ENCODE measurements at places on chromosomes 5 and 9.

GRCh38 chr9:98545021-98545420 is 163.7 kb downstream of the GABBR2 start:
- DNase-seq, result no peak

DNA sequence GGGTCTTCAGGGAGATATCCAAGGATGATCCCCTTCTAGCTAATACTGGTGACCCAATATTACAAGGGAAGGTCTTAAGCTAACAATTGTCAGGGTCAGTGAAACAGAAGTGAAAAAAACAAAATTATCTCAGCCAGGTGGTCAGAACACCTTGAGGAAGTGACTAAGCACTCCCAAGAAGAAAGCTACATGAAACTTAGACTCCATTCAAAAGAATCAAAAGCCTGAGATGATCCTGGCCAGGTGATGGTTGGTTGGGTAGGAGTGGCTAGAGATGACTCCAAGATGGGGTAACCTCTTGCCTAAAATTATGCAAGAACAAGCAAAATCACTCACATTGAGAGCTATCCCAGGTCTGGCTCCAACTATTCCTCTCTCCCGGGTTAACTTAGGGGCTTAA is 5.4 kb downstream of the VCP start:
- DNase-seq, result no peak

GRCh38 chr5:100828071-100828897 is 74.8 kb downstream of the ST8SIA4 start:
- no peak for DNase-seq

- DNase-seq, result no peak
Measured at GRCh38 chr5:168740092-168740800, 161.1 kb upstream of the PANK3 start.

DNA sequence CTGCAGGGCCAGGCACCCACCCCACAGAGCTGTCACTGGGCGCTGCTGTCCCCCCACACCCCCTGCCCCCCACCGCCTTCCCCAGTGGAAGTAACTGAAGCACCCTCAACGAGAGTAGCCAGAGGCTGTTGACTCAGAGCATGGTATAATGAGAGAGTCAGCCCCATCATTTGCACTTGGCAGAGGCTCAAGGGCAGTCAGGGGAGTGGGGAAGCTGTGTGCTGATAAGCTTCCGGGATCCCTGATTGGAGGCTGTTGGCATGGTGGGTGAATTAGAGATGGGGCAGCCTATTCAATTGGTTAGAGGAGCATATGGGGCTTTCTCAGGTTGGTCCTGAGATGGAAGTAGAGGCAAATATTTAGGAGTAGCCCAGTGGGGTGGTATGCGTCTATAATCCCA is 77.1 kb upstream of the GOLM1 start:
- DNase-seq, result no peak

DNA sequence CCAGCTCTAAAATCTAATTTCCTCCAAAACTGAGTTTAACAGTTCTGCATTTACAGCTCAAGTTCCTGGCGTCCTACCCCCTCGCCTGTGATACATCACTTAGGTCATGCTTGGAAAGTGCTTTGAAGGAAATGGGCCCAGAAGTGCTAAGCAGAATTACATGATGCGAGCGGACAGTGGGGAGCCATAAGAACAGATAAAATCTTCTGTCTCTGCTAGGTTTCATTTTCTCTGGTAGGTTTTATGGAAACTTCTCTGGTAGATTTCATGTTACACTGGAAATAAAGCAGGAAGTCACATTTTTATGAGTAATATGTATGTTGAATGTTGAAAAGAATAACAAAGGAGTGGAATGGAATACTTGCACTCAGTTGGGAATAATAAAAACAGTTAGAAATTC is 138.3 kb downstream of the ZDHHC21 start:
- DNase-seq, result no peak

GRCh38 chr9:138099803-138100598 is 222.4 kb downstream of the CACNA1B start:
- DNase-seq, result no peak
